ENCODE measurements at places on chromosomes 12 and 14. TPM values are rescaled to one million over a fixed set of nuclear protein-coding genes. Genes with fewer than 3 reads are reported as not detected.

GRCh38 chr12:50747817-50748216 is 16.1 kb upstream of the ATF1 start:
- DNase-seq: no peak

DNA sequence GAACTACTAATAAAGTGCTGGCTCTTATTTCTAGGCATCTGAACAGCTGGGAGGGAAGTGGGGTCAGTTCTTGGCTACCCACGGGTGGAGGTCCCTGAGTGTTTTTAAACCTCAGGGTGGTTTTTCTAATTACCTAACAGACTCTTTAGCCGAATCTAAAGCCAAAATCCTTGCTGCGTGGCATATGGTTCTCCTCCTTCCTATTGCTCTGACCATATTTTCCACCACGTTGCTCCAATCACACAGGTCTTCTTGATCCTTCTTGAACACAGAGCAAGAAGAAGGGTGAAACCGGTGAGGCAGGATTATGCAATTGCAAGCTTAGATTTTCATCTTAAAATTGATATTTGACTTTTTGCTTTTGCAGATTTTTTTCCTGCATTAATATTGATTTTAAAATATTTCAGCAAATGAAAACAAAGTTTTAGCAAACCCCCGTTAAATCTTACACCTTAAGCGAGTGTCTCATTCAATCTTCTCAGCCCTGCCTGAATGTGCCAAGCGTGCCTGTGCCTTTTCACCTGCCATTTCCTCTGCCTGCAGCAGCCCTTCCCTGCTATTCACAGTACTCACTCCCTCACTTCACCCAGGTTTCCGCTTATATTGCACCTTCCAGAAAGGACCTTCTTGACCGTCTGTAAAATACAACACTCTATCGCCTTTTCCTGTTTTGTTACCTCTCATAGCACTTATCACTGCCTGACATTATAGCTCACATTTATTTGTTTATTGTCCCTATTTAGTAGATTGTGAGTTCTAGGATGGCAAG is 506.0 kb downstream of the DIO2 start:
- no peak for DNase-seq

GRCh38 chr14:26255213-26255612 is 342.6 kb downstream of the NOVA1 start:
- DNase-seq: peak; percentile 35

The INHBC gene
- not detected for total RNA-seq

DNA sequence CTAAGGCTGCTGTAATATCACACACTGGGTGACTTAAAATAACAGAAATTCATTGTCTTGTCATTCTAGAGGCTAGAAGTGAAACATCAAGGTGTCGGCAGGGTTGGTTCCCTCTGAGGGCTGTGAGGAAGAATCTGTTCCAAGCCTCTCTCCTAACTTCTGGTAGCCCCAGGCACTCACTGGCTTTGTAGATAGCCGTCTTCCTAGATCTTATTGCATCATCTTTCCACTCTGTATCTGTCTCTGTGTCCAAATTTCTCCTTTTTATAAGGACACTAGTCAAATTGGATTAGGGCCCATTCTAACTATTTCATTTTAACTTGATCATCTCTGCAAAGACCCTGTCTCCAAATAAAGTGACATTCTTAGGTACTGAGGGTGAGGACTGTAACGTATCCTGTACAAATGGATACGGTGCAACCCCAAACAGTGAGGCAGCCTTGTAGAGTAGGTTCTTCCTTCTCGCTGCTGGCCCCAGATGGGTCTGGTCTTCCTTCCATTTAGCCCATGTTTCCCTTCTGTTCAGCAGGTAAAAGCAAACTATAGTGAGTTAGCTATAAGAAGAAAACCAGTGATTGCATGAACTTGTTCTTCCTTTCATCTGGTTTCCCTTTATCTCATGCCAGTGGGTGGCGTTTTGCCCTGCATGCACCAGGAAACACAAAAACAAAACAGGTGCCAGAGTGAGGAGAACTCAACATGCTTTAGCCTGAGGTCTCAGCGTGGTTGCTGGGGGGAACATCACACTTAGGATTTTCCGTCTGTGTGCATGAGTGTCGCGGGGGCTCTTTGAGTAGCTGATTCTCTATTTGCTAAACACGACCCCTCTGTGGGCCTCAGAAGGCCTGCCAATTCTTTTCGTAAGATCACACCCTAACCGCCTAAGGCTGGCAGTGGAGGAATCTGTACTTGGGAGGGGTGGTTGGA is 19.5 kb downstream of the TTC9 start:
- no peak for DNase-seq

The SPPL3 gene
- 21.4 TPM for total RNA-seq

The USP44 gene
- total RNA-seq: 0.03 TPM

- DNase-seq: no peak
These were observed 298.6 kb downstream of the DPF3 start for GRCh38 chr14:72595152-72595862.

DNA sequence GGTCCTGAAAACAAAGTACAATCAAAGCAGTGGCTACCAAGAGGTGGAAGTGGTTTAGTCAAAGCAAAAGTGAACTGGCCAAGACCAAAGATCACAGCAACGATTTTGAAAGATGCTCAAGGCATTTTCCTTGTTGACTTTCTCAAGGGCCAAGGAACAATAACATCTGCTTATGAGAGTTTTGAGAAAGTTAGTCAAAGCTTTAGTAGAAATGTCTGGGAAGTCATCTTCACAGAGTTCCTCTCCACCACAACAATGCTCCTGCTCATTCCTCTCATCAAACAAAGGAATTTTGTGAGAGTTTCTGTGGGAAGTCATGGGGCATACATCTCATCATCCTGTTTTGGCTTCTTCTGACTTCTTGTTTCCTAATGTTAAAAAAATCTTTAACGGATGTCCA is 80.1 kb downstream of the PLEKHA5 start:
- DNase-seq: no peak
